ENCODE measurements at places on chromosomes 4 and X.

DNA sequence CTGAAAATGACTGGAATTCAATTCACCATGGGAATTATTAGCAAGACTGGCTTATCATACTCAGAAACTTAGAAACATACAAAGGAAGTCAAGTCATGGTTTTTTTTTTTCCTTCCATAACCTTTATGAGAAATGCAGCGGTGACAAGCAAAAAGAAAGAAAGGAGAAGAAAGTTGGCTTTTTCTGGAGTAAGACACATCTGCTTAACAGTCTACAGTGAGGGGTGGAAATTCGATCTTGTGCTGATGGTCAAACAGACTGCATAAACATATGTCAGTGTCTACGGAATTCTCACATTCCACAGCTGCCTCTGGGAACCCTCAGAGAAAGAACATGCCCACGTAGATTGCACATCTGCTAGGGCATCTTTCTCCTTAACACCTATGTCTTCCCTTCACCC, 54.6 kb downstream of the PROM1 start:
- no peak for DNase-seq

GRCh38 chrX:72125331-72126047, 6.2 kb downstream of the RTL5 start:
- no peak for DNase-seq

DNA sequence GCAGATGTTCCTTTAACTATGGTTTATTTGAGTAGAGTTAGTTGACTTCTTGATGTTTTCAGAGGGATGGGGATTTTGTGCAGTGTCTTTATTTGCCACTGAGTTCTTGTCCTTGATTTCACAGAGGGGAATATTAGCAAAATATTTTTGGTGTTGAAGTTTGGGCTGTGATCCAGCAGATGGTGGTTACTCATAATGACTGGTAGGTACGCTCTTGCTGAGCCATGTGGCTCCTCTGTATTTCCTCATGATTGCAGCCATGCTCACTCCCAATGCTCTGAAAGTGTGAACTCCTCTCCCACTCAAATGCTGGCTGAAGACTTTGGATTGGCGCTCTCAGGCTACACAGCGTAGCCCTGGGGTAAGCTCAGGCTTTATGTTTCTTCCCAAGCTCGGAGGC, 77.7 kb downstream of the KLF8 start:
- DNase-seq = no peak

DNA sequence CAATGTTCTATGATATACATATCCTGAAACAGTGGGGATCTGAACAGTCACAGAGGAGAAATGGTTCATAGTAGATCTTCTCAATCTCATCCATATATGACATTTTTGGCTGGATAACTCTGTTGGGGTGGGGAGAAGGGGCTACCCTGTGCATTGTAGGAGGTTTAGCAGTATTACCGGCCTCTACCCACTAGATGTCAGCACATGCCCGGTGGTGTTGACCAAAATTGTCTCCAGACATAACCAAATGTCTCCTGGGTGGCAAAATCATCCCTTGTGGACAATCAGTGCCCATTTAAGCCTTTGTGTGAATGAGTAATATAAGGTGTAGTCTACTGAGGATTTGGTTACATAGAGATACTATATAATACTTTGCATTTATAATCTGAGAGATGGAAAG, 89.9 kb downstream of the PLS3 start:
- DNase-seq = no peak
